ENCODE measurements at places on chromosomes 12 and 14. TPM values are rescaled to one million over a fixed set of nuclear protein-coding genes. Genes with fewer than 3 reads are reported as not detected.

Gene SFSWAP
- total RNA-seq, result 25.8 TPM

Gene RPGRIP1
- total RNA-seq, result not detected

Gene KLHL33
- not detected for total RNA-seq

Gene LRP1-AS
- not detected for total RNA-seq

Gene CCND2
- 386 TPM for total RNA-seq

Gene ANG
- 4.4 TPM for total RNA-seq

Gene CCDC38
- not detected for total RNA-seq

Gene PZP
- total RNA-seq, result not detected

Gene CYP27B1
- 52.1 TPM for total RNA-seq

Gene C3AR1
- 0.14 TPM for total RNA-seq

Gene DPY19L2
- 2.8 TPM for total RNA-seq

Gene GALNT8
- total RNA-seq, result not detected

Data from foreskin keratinocyte (primary cell).